RKO (cell line): ENCODE measurements at places on chromosomes 2 and 18.

DNA sequence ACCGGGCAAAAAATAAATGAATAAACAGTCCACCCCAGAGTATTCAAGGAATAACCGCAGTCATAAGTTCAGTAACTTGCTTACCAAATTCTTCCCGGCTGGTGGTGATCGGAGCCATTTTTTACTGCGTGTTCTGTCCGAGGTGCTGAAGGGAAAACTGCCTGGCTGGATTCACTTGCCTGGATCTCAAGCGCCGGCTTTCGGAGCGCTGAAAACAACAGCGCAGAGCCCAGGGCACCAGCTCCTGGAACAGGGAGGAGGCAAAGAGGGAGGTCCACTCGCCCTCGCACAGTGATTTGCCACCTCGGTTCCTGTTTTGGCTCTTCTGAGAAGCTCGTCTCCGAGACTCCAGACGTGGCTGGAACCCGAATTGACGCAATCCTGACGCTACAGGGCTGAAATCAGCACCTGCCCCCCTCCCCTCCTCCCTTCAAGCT, at the start of gene SYT4:
Gene SYT4, minus strand, starts transcription at position 327 of the 437 bp plus-strand sequence. Its CDS starts 209 bp downstream, at position 118.
- DNase-seq = peak; percentile 13

- peak; percentile 43 for DNase-seq
Observed at GRCh38 chr2:183242937-183243336, 118.7 kb downstream of the NUP35 start.

DNA sequence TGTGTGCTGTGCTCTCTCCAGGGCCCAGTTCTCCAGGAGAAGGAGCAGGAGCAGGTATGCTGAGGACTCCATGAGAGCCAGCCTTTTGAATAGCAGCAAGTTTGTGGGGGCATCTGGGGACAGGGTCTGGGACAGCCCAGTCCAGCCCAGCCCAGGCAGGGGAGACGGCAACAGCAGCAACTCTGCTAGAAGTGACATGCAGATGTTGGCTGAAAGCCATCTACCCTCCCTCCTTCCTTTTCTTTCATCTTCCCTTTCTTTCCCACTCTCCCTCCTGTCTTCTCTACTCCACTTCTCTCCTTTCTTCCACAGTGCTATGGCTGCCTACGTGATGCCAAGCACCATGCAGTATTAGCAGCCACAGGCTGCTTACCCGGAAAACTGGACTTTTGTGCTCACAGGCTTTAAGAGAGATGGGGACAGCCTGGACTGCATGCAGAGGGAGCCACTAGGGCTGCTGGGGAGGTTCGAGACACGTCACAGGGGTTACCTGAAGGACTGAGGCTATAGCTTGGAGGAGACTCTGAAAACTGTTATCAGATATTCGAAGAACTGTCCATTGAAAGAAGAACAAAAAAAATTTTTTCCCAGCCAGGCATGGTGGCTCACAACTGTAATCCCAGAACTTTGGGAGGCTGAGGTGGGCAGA, 23.8 kb upstream of the YWHAQ start:
- no peak for DNase-seq

DNA sequence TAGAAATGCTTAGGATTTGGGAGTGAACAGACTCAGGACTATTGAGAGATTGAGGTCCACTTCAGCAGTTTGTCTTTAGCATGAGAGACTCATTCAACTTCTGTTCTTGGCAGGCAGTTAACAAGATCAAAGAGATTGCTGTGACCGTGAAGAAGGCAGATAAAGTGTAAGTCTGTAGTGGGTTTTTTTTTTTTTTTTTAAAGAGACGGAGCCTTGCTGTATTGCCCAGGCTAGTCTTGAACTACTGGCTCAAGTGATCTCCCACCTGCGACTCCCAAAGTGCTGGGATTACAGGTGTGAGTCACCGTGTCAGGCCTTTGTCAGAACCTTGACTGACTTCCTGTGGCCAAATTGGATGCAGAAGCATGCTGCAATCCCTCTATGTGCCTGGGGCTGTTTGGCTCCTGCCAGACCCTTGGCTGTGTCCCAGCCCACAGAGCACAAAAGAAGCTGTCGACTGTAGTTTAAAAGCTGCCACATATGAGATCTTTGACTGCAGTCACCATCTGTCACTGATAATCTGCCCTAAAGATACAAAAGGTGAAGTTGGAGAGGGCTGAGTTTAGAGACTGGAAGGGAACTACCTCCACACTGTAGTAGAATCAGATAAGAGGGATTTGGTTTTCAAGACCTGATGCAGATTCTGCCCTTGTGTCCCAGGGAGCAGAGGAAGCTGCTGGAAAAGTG, 9.9 kb downstream of the CCT7 start:
- DNase-seq = no peak

GRCh38 chr2:112924821-112925220, 13.9 kb downstream of the IL37 start:
- DNase-seq = no peak

DNA sequence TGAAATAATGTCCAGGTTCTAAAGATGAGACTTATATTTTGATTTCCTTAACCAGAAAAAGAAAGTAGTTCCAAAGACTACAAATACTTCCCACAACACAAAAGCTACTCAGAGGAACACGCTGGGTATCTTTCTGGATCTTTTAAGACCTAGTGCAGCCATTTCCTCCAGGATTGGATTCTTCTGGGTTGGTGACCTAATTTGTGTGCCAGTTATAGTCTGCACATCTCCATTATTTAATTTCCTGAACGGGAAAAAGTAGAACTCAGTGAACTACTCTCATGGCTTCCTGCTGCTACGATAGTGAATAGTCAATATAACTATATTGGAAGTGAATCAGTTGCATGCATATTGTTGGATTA, 1.5 kb downstream of the TMEM87B start:
- DNase-seq = no peak

DNA sequence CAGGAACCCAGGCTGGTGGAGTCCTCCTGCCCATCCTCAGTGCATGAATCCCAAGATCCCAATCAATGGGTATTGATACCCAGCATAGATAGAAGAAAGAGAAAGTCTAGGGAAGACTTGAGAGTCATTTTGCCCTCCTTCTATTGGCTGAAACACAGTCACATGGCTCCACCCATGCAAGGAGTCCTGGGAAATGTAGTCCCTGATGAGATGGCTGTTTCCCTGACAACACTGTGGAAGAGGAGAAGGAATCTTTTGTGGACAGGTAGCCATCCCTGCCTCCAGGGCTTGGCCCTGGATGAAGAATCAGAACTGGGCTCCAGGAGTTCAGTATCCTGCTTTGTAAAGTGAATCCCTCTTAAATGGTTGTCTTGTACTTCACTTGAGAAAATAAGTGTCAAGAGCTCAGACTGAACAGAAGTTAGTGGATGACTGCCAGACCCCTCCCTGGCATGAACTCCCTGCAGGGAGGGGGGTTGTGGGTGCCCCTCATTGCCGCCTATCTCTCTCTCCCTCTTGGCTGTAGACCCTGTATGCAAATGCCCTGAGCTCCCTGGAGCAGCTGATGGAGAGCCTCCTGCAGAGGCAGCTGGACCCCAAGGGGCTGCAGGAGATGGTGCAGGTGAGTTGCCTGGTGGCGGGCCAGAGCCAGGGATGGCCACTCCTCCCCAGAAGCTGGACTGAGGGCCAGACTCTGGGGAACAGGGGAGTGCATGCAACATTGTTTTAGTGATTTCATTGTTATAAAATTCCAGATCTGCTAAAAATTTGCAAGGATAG, 36.1 kb downstream of the MROH2A start:
- DNase-seq = no peak

- DNase-seq = no peak
Observed at GRCh38 chr2:208065476-208065875, 40.1 kb upstream of the PLEKHM3 start.

- DNase-seq = no peak
Observed at GRCh38 chr2:135125940-135126339, 73.8 kb downstream of the RAB3GAP1 start.

GRCh38 chr2:3460831-3461800, 58.2 kb downstream of the ADI1 start:
- no peak for DNase-seq

GRCh38 chr2:61512768-61513398, 25.3 kb downstream of the XPO1 start:
- DNase-seq = no peak
